ENCODE measurements at places on chromosomes 2 and 18.

- no peak for DNase-seq
Measured at GRCh38 chr2:120182019-120182560, 41.1 kb downstream of the TMEM185B start.

DNA sequence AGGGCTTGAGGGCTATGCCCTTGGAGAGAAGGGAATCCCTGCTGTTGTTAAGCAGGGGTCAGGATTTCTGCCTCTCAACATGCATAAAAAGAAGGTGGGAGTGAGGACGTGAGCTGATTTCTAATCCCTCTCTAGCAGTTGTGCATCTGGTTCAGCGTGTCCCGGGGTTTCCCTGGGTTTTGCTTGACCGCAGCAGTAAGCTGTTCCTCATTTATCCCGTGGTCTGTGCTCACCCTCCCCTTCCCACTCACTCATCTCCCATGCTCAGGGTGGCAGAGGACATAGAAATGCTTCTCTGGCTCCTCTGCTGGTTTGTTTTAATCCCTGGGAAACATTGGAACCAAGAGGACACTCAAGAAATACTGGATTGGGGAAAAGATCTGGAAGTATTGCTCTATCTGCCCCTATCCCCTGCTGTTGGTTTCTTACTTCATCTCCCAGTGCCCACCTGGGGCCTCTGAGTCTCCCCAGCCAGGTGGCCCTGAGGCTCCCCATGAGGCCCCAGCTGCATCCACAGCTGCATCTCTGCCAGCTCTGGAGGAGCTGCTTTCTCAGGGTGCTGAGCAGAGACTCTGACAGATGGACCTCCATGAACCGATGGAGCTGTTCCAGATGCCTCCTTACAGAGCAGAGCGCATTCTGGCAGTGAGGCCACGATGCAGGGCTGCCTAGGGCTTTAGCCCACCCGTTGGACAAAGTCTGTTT lies 36.1 kb downstream of the TET3 start:
- DNase-seq: peak; percentile 36

DNA sequence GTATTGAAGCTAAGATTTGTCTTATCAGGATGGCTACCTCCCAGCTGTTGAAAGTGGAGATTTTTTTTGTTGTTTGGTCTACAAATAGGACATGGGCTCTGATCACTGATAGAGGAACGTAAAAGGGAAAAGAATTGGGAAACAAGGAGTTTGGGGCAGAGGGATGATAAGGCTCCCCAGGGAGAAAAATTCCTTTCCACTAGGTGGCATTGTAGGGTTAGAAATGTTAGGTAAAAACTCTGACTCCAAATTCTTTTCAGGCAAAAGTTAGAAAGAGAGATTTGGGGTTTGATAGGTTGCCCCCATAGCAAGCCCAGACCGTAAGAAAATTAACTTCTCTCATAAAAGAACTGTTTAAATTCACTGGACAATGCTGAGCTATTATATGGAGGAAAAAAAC lies 19.8 kb downstream of the CMPK2 start:
- no peak for DNase-seq

DNA sequence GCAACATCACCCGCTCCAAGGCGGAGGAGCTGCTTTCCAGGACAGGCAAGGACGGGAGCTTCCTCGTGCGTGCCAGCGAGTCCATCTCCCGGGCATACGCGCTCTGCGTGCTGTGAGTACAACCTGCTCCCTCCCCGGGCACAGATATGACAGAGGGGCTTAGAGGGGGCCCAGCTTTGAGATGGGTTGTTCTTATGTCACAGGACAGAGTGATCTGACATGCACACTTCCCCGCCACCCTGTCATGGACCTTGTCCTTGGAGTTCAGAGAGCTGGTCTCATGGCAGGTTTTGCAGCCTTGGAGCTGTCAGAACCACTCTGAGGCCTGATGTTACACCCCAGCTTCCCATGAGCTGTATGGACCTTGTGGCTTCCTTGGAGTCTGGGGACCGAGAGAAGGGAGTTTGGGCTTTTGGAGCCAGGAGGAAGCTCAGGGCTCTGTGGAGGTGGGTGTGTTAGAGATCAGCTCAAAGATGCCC lies 398 bp downstream of the INPP5D start:
- DNase-seq: no peak

DNA sequence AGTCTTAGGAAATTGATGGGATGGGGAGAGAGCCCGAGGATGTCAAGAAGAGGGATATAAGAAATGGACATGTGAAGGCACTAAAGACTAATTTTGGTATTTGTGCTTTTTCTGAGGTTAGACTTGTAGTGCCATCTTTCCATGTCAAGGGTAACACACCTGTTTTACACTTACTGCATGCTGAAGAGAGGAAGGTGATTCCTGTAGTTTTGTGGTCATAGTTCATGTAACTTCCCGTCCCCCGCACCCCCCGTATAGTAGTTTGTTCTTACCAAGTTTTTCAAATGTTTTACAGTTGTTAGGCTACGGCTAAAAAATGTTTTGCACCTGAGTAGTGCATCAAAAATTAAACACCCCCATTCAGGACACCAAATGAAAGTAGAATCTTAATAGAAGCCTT lies 73.8 kb downstream of the CLIP4 start:
- no peak for DNase-seq

DNA sequence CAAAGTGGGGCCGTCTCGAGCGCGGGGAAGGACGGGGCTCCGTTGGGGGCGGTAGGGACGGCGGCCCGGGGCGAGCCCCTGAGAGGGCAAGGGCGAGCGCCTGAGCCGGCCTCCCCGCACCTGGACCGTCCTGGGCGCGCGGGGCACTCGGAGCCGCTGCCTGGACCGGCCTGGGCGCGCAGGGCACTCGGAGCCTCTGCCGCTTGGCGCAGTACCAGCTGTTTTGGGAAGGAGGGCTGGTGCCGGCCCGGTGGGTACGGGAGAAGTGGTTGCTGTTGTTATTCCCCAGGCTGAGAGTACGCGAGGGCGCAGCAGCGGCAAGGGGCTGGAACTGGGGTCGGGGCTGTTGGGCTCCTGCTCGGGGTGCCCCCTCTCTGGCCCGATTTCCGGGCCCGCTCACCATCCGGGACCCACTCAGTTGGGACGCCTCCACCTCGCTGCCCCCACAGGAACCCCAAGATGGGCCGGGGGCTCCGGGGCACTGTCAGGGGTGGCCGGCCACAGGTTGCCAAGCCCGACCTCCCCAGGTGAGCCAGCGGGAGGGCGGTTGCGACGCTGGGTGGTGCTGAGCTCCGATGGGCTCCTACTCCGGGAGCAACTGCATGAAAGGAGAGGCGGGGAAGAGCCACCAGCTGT lies 579 bp downstream of the ARHGEF4 start:
- no peak for DNase-seq

DNA sequence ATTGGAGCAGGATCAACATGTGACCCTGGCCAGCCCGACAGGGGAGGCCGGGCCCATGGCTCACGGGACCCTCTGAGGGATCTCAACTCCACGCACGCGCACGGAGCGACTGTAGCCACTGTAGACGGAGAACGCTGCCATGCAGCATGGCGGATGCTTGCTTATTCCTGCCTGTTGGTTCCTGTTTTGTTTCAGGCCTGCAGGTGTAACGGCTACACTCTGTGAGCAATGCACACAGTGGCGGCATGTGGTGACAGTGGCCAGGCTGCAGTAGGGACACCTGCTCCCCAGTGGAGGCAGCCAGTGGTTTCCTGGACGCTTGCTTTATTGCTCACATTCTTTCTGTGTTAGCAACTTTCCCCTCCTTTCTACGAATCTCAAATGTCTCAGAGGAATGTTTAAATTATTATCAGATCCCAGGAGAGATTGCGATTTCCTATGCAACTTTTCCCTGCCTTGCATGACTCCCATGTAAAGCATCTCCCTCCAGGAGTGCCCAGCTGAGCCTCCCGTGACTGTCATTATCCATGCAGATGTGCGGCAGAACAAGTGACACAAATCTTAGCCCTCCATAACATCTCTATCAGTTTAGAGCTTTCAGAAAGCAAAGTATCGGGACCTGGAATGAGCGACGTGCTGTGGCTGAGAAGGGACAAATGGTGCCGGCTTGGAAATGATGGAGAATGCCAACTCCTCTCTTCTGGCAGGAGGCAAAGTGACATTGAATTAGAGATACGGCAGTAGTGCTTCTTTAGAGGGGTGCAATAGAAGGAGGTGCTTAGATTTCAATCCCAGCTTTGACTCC lies 209.7 kb downstream of the ASB1 start:
- no peak for DNase-seq

- no peak for DNase-seq
Measured at GRCh38 chr18:9842448-9842847, 43.3 kb upstream of the TXNDC2 start.

DNA sequence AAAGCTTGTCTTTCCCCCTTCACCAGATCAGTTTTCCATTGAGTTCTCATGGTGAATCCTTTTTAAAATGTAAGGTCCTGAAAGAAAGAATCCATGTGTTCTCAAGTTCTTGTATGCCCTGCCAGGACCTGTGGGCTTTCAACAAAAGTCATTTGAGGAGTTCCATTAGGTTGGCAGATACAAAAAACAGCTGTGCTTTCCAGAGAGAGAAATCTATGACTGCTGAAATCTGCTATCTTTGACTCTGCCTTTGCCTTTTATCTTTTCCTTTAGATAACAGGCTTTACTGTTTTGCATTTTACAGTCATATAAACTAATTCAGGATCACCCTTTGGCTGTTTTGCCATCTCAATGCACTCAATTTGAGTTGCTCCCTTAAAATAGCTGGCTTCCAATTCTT lies 59.7 kb downstream of the CXCR4 start:
- DNase-seq: no peak

DNA sequence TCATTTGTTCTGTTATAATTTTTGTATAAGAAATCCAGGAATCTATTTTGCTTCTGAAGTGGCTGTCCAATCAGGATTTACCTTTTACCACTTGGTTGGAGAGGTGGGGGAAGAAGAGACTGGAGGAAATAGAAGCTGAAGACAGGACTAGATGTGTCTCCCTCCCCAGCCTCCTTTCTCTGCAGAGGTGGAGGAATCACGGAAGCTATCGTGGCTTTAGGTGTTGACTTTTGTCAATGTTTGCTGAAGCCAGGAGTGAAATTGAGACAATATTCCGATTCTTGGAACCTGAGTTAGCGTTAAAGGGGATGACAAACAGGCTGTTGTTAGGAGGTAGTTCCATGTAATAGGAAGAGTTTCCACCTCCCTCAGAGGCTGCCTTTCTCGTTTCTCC lies 43.5 kb downstream of the PDCL3 start:
- DNase-seq: no peak

DNA sequence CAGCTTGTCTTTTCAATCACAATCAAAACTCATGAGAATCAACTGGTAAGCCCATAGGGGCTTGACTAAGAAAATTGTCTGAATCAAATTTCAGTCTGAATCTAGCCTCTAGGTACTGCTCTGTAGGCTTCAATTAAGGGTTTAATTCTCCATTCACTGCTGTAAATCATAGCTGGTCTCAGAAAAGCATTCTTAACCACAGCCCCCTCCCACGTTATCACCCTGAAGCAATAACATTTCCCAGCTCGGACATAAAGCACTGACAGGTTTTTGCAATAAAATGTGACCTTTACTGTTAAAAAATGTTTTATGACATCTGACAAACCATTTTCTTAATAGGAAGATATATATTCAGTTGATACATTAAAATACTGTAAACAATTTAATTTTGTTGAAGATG lies 55.0 kb downstream of the LRP1B start:
- DNase-seq: no peak

DNA sequence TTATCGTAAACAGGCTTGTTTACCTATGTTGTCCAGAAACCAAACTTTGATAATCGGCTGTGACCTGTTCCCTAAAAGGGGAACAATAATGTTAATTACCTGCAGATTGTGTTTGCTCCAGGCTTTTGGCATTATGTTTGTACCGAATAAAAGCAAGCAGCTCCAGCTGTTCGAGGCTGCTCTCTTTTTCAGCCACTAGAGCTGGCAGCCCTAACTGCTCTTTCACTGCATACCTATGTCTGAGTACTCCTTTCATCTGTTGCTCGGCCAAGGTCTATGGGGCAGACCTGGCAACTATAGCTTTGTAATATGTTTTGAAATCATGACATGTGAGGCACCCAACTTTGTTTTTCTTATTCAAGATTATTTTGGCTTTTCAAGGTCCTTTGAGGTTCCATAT lies 77.8 kb upstream of the EHBP1 start:
- no peak for DNase-seq

- DNase-seq: no peak
Measured at GRCh38 chr18:73212442-73212841, 344.7 kb upstream of the NETO1 start.

GRCh38 chr18:39208729-39209128 lies 1643.1 kb upstream of the CELF4 start:
- no peak for DNase-seq

DNA sequence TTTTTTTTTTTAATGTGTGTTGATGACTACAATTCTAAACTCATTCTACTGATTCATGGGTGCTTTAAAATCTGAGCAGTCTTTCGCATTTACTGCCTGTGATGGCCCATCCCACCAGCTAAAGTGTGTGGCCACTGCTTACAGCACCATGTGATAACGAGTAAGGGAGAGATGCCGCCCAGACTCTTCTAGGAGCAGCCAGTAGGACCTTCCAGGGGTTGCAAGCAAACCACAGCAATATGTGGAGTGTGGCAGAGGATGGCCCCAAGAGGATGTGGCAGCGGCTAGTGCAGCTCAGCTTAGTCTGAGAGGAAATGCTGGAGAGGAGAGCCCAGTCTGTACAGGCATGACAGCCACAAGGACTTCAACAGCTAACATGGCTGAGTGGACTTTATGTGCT lies 14.9 kb downstream of the IL1B start:
- DNase-seq: no peak

DNA sequence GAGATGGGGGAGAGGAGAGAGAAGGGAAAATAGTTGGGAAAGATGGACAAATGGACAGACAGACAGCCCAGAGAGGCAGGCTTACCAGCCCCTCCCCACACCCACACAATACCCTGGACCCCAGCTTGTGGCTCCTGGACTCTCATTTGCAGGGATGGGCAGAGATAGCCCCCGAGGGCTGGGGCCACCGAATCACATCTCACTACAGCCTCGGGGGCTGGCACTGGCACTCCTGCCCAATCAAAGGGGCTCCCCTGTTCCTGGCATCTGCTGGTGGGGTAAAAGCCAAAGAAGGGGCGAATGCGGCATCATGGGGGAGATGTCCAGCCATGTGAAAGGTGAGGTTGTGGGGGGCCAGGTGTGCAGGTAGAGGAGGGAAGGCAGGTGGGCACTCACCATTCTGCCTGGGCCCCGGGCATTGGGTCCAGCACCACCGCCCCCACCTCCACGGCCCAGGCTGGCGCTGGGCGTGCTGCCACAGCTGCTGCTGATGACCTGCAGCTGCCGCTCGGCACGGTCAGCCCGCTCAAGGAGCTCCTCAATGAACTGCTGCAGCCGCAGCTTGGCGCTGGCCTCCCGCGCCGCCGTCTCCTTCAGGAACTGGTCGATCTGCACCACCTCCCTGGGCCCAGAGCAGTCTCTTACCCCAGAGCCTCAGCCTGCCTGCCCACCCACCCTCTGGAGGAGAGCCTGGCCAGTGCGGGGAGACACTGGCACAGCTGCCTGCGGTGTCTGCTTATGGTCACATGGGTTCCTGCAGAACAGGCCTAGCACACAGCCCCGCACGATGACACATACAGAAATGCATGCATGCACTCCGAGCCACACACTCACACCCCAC lies 18.0 kb downstream of the FBXO41 start:
- no peak for DNase-seq

GRCh38 chr2:228180181-228181097 lies 1.0 kb downstream of the SPHKAP start:
- no peak for DNase-seq

GRCh38 chr2:29783666-29784065 lies 137.7 kb downstream of the ALK start:
- DNase-seq: no peak

- DNase-seq: no peak
Measured at GRCh38 chr2:237073552-237073951, 12.1 kb upstream of the COPS8 start.

GRCh38 chr18:11258039-11258610 lies 108.8 kb upstream of the PIEZO2 start:
- DNase-seq: no peak

GRCh38 chr2:226376516-226377180 lies 423.0 kb downstream of the IRS1 start:
- DNase-seq: no peak
